Hypothalamus (tissue), 51 donors: ENCODE measurements at places on chromosomes 5 and 9.
A peak's percentile ranks its signal among the peaks of the same experiment; 100 is the strongest.

GRCh38 chr5:61029456-61030162 lies 84.6 kb downstream of the NDUFAF2 start:
- DNase-seq: no peak

GRCh38 chr5:14869668-14870164 lies 1.9 kb downstream of the ANKH start:
- no peak for DNase-seq

DNA sequence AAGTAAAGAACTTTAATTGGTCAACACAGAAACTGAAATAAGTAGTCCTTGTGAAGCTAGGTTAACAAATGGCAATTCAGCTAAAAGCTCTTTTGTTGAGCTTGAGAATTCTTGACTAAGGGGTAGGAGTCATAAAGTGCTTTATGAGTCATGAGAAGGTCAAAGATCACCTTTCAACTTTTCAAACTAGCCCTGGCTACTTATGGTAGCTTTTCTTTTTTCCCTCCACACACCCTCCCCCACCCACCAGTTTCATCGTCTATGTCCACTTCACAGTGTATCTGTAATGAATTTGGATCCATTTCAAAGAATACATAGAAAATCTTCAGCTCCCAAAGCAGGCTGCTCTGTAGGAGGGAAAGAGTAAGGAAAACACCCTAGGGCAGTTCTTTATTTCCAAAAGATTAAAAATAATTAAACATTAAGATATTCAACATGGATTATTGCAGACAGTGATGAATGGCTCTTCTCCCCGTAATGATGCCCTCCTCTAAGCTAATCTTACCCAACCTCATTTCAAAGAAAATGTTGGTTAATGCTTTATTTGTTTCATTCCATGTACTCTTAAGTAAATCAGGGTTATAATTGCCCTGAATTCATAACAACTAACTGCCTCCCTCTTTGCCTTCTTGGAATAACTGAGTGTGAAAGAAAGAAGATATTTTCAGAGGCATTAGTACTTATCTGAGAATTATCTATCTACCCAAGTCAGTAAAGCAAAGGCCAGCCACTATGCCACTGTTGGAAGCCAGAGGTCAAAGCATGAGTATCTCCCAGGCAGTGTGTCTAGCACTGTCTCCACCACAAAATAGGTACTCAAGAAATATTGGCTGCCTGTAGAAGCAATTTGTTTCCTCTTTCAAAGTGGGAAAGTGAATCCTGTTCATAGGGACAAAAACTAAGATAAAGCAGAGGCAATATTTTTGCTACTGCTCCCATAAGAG lies 290.6 kb downstream of the PIK3R1 start:
- DNase-seq: no peak

DNA sequence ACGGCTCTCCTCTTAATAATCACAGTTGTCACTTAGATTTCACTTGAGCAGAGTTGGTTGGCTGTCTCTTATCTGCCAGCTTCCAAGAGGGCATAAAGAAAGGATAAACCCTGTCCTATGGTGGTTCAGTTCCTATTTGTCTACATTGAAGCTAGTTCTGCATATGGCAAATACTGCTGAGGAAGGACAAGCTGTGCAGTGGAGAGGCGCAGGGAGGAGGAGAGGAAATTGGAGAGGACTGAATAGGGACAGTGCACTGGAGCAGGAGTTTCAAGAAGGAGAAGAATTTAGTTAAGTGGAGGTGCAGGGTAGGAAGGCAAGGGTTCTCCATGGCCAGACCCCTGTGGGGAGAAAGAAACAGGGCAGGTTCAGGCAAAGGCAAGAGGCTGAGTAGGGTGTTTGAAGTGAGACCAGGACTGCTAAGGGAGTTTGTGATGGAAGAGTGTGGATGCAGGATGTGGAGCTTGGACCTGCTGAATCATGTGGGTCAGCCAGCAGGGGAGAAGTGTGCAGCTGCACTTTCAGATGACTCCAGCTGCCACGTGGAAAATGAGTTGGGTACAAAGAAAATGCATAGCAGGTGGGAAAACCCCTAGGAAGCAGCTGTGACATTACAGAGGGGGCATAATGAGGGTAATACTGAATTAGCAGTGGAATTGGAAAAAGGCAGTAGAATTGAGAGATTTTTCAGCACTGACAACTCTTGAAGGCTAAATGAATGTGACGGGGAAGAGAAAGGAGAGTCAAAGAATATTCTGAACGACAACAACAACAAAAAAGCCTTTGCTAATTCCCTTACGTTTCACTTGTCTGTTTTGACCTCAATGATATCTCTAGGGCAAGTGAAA lies 66.8 kb downstream of the MAMDC2 start:
- no peak for DNase-seq

- DNase-seq: no peak
Measured at GRCh38 chr5:116076496-116076895, 8.3 kb upstream of the COMMD10 start.

DNA sequence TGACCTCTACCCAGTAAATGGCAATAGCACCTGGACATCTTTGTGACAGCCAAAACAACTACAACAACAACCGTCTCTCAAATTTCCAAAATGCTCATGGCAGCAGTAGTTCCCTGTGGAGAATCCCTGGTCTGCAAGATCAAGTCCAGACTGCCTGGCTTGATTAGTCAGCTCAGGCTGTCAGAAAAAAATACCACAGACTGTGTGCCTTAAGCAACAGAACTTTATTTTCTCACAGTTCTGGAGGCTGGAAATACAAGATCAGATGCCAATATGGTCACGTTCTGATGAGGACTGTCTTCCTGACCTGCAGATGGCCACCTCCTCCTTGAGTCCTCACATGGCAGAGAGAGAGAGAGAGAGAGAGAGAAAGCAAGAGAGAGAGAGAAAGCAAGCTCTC lies 52.3 kb upstream of the MOCS2 start:
- DNase-seq: no peak

DNA sequence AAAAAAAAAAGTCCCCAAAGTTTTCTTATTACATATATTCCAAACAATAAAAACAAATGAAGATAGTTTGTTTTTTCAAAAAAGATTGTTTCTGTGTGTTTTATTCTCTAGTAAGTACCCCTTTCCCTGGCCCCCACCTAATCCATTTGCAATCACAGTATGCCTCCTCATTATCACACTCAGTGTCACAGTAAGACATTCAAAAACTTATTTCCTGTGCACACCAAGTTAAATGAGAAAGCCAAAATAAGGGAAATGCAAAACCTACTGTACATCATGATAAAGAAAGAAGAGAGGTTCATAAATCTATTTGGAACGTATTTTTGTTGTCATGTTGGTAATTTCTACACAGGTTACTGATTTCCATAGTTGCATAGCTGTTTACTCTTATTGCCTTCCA lies 62.3 kb downstream of the ST8SIA4 start:
- DNase-seq: no peak

- no peak for DNase-seq
Measured at GRCh38 chr9:16407617-16408016, 462.9 kb downstream of the BNC2 start.

DNA sequence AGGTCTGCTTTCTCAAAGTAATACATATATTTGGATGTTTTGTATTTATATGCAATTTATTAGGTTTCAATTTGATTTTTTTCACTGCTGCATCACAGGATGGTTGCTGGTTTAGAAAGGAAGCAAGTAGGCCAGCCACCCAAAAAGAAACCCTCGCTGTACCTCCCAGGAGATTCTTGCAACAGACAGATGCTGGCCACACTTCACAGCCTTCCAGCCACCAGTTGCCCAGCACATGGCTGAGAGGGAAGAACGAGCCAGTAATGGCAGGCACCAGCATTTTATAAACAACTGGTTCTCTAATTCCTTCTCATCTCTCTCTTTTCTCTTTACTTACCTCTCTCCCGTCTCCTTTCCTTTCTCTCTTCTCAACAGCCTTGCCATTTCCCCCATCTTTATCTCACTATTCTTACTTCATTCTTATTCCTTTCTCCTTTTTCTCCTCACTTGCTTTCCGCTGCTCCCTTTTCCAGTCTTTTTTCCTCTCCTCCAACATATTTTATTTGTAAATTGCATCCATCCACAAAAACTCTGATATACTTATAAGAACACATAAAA lies 38.9 kb downstream of the EFNA5 start:
- no peak for DNase-seq

- no peak for DNase-seq
Measured at GRCh38 chr9:8262625-8263622, 463.3 kb upstream of the DMAC1 start.

GRCh38 chr9:19493174-19493811 lies 84.5 kb downstream of the ACER2 start:
- peak; percentile 32 for DNase-seq

DNA sequence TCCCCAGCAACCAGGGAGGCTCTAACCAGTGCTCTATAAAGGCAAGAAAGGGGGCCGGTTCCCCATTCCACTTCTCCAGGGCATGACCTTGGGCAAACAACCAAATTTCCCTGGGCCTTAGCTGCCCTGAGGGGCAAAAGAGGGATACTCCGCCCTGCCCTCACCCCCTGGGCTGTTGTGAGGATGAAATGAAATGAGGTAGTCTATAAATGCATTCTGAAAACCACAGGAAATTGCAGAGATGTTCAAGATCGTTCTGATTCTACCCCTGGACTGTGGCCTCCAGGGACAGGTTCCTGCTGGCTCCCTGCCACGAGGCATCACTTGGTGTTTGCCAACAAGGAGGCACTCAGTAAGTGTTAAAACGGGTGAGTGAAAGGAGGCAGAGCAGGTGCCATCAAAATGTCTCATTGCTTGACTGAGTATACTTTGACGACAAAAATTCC lies 5.7 kb downstream of the RAPGEF1 start:
- DNase-seq: no peak
